ENCODE measurements at places on chromosomes 12 and 14.
A peak's percentile ranks its signal among the peaks of the same experiment; 100 is the strongest.

DNA sequence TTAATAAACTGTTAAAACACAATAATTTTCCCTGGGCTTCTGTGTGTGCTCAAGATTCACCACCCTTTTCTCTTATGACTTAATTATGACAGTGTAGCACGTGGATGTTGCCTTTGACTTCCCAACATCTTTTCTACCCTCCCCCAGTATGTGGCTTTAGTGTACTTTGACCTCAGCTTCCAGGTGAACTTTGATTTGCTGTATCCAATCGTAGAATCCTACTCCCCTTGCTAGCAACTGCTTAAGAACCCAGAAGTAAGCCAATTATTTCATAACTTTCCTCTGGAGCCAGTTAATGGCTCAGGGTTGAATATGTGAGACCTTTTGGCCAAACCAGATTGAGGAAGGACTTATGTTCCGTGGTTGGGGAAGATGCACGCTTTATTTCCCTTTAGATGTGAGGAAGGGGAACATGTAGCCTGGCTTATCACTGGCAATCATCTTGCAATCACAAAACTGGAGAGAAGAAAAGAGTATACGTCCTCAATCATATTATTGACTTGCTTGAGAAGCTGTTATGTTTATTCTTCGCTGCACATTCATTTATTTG lies 259.6 kb upstream of the ATP2B1 start:
- DNase-seq: no peak

DNA sequence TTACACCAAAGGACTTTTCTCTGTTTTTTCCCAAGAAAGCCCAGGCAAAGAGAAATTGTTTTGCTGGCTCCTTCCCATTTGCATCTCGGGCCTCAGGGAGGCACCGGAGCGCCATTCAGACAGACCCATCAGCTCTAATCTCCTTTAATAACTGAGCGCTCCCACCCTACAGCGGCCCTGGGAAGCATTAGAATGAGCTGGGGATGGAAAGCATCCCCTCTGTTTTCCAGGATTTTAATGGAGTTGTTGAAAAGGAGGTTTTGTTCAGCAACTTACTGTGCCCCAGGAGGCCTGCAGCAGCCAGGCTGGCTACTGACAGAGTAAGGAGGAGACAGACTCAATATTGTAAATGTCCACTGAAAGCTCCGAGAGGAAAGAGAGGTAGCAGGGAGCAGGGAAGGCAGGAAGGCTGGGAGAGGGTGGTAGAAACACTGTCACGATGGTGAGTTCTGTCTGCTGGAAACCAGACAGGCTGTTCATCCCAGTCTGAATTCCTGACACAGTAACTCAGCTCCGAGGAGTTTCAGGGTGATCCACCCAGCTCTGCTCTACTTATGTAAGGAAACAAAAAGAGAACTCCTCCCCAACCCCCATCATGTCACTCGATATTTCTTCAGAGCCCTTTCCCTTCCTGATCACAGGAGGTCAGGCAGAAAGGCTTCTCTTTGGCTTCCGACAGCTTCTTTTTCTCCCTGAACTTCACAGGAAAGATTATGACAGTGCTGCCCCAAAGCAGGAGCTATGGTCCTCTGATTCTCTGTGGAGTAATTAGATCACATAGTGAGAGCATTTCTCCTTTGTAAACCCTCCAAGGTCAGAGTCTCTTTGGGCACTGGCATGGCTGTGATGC lies 62.5 kb upstream of the TMEM132D start:
- no peak for DNase-seq

- peak; percentile 65 for DNase-seq
Measured at GRCh38 chr14:37150414-37150813, 22.0 kb downstream of the SLC25A21 start.

- no peak for DNase-seq
Measured at GRCh38 chr12:92234533-92234932, 88.9 kb upstream of the BTG1 start.

DNA sequence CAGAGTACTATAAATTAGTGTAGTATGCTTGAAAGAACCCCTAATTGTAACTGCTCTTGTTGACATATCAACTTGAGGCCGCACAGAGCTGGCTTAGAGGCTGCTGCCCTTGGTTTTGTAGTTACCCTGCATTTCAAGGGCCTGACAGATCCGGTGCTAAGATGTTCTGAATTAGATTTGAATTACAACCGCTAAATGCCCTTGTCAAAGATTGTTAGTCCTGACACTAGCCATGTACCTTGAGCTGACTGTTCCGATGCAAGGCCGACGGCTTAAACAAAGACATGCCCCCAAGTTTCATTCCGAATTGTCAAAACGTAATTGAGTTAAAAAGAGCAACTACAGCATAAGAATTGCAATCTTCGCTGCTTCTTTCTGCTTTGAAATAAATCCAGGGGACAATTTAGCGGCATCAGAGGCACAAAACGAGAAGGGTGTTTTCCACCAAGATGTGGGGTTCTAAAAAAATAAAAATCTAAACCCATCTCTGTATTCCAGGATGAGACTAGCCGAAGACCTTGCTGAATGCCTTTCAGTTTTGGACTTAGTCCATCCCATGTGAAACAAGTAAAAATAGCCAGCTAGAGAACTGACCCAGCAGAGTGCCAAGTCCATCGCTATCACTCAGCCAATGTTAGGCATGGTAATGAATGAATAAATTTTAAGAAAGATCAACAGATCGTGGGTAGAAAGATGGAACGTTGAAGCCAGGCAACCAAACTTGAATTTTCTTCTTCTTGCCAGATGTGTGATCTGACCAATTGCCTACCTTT lies 148.7 kb downstream of the DICER1 start:
- DNase-seq: no peak

GRCh38 chr12:70839544-70839943 lies 81.0 kb downstream of the PTPRR start:
- DNase-seq: no peak

DNA sequence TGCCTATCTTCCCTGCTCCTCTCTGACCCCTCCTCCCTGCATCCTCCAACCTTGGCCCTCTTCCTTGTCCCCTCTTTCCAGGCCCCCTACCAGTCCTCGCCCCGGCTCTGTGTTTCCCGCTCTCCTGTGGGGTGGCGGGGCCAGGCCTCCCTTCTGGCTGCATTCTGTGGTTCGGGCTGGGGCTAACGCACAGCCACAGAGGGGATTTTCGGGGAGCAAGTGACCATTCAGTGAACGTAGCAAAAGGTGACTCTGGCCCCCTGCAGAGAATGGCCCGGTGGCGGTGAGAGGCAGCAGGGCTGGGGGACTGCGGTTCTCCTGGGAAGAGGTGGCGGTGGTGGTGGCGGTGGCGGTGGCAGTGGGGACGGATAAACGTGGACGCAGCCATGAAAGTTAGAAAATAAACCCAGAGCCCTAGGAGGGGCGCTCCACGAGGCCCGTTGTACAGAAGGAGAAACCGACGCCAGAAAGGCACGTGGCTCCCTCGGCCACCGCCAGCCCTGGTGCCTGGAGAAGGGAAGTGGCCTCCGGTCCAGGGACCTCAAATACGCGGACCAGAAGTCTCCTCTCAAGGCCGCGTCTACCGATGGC lies 269.6 kb downstream of the ADGRD1 start:
- DNase-seq: no peak

DNA sequence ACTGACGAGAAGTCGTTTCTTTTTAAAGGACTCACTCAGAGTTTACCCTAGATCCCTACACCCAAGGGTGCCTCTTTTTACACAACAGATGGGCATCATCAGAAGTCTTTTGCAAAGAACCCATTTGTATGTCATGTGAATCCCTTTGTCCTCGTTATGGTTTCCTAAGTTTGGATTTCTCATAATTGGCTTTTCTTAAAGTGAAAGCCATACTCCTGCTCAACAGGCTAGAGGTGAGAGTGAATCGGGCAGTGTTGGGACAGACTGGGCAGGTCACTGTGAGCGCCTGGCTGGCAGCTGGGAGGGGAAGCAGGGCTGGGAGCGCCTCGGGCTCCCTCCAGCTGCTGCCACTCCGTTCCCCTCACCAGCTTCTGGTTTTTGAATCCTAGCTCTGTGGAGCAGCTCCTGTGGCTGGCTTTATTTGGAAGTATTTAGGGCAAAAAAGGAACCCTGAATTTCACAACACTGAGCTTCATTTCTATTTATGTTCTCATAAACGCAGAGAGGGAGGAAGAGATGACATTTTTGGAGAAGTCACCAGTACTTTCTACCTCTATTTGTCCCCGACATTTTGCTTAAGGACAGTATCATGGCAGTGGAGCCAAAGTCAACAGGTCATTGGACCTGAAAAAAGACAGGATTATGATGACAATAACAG lies 63.8 kb upstream of the ACTN1 start:
- DNase-seq: no peak

Measured in cardiac fibroblast (primary cell).